Activated CD8-positive, alpha-beta memory T cell treated with anti-CD3 and anti-CD28 coated beads, Interleukin-2, amount 50 U/mL, for 4 hours (primary cell): ENCODE measurements at places on chromosomes 13 and 19.
A peak's percentile ranks its signal among the peaks of the same experiment; 100 is the strongest.

DNA sequence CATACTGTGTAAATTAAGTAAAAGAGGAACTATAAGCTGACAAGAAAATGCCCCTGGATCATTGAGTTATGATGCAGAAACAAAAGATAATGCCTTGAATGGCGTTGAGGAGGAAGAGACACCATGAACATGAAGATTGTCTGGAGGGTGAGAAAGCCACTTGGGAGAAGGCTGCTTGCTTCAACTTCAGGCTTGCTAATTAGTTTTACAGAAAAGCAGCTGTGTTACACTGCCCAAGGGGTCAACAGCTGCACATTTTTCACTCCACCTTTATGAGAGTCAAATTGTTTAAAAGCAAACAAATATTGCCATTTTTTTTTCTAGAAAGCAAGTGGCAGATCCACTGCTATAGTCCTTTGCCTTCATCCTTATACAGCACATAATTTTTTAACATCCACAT lies 35.5 kb upstream of the KLF12 start:
- no peak for DNase-seq

DNA sequence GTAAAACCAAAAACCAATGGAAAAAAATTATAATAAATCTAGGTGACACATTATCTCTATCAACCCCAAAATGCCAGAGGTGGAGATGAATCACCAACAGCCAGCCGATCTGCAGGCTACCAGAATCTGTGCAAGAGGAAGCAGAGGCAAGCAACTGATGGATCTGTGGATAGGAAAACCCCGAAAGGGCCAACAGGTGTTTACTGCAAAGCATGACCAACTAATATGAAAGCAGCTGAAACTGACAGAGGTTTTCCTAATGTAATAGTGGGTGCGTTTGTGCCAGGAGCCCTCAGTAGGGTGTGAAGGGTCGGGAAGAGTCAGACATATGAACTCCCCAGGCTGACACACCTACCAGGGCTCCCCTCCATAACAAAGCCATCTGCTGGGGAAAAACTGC lies 554.6 kb downstream of the RFC3 start:
- DNase-seq = no peak

- no peak for DNase-seq
Observed at GRCh38 chr19:51702825-51703574, 9.9 kb downstream of the SPACA6 start.

DNA sequence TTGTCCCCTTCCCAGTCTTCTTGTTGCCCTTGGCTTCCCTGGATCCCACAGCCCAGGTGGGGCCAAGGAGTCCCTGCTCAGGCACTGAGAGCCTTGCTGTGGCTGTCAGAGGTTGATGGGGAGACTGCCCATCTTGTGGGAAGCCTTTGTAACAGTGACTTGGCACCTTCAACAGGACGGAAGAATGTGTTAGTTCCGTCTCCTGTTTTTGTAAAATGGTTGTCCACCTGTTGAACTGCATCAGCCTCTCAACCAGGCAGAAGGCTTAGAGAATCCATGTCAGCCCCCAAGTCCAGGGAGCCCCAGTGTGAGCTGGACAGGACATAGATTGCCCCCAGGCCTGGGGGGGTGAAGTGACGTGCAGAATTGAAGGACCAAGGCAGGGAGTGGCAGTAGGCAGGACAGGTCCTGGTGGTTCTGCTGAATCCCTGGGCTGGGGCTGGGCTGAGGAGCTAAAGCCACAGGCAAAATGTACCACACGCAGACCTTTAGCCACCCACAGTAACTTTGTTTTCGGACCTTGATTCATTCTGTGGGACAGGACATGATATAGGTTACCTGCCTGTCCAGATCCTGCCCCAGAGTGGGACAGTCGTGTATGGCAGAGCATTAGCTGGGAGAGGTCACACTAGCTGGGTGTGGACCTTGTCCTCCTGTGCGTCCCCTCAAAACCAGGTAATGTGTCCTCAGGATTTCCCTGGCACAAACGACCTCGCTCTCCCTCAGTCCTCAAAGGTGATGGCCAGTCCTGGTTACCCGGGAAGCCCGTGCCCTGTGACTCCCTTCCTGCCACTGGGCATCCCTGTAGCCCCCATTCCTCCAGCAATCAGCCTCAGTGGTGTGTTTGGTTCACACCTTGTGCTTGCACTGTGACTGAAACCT lies 47.0 kb downstream of the GATAD2A start:
- DNase-seq = no peak

DNA sequence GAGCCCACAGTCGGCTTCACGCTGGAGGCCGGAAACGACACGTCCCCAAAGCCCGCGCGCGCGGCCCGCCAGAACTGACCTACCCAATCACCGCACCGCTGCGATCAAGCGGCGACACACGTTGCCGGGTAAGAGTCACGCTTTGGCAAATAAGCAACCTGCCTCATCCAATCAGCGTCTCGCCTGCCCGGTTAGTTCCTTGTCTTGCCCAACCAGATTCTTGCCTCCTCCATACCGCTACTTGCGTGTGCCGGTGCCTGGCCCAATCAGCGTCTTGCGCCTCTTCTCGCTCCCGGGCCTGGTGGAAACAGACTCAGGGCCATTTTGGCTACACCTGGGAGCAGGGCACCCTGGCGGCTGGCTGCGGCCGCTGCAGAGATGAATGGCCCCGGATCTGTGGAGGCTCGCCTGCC lies 11.6 kb upstream of the ZNF544 start:
- DNase-seq = no peak

DNA sequence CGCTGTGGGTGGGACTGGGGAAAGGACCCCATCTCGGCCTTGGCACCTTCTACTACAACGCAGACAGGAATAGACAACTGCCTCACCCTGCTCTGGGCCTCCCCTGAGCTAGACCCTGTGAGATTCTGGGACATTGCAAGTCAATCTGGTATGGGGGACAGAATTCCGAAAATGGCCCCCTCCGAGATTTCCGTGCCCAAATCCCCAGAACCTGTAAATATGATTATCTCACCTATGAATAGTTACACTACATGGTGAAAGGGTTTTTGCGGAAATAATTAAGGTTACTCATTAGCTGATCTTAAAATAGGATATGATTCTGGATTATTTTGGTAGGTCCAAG lies 618 bp upstream of the ZBTB45 start:
- DNase-seq = no peak

- DNase-seq = no peak
Observed at GRCh38 chr19:4103080-4103433, 20.9 kb downstream of the MAP2K2 start.

DNA sequence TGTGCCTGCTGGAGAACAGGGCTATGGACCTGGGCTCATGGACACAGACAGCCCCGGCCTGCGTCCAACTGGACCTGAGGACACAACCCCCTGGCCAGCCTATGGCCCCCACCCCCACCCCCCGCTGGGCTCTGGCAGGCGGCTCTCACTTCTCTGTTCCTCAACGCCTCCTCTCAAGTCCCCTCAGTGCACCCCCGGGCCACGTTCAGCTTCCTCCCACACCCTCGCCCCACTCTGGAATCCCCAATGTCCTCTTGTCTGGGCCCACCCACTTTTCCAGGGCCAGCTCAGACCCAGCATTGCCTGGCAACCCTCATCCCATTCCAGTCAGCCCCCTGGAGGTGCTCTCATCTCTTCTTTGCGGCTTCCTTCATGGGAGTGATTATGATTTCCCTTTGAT lies 130.2 kb upstream of the SPACA7 start:
- no peak for DNase-seq

GRCh38 chr19:12411893-12412292 lies 10.8 kb upstream of the ZNF799 start:
- no peak for DNase-seq

- no peak for DNase-seq
Observed at GRCh38 chr13:110044551-110045111, 258.2 kb upstream of the IRS2 start.

DNA sequence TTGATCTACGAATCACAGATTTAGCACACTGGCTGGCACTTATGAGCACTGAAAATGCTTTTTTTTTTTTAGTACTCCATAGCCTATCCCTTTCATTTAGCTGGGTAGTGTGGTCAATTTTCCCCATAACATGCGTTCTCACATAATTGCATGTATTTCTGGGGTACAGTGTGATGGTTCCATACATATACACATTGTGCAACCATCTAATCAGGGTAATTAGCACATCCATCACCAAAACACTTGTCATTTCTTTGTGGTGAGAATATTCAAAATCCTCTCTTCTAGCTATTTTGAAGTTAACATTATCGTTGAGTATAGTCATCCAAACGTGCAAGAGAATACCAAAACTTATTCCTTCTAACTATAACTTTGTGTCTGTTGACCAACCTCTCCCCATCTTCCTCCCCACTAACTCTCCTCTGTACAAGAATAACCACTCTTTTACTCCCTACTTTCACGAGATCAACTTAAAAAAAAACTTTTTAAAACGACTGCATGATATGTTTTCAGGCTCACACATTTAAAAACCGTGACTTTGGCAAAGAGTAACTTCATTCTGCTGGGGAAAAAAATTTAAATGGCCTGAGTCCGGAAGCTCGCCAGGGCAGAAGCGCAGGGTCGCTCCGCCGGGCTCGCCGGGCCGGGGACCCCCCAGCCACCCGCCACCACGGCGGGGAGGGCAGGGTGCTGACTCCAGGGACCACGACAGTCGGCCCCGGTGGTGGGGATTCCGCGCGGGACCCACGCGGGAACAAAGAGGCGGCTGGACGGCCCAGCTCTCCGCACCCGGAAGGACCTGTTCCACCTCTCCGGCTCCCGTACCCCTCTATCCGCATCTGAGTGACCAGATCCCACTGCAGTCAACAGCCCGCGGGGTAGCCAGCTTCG lies 868 bp upstream of the UBAC2 start:
- DNase-seq = no peak

GRCh38 chr19:48807590-48808308 lies 3.1 kb downstream of the BCAT2 start:
- DNase-seq = no peak

GRCh38 chr19:10270180-10270615 lies 722 bp upstream of the ICAM1 start:
- DNase-seq = peak; percentile 63

DNA sequence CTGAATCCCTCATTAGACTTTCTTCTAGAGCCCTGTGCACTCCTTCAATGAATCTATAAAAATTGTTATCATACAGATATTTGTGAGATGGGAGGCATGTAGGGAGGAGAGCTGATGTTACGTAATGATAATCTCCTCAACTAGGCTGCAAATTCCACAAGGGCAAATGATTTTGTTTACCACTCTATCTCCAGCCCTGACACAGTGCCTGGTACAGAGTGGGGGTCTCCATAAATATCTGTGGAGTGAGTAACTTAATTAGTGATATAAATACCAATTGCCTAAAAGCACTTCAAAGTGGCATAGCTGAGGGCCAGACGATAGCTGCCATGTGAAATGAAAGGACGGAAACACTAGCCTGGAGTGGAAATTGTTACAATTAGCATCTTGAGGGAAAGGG lies 54.2 kb downstream of the SERTM1 start:
- no peak for DNase-seq

DNA sequence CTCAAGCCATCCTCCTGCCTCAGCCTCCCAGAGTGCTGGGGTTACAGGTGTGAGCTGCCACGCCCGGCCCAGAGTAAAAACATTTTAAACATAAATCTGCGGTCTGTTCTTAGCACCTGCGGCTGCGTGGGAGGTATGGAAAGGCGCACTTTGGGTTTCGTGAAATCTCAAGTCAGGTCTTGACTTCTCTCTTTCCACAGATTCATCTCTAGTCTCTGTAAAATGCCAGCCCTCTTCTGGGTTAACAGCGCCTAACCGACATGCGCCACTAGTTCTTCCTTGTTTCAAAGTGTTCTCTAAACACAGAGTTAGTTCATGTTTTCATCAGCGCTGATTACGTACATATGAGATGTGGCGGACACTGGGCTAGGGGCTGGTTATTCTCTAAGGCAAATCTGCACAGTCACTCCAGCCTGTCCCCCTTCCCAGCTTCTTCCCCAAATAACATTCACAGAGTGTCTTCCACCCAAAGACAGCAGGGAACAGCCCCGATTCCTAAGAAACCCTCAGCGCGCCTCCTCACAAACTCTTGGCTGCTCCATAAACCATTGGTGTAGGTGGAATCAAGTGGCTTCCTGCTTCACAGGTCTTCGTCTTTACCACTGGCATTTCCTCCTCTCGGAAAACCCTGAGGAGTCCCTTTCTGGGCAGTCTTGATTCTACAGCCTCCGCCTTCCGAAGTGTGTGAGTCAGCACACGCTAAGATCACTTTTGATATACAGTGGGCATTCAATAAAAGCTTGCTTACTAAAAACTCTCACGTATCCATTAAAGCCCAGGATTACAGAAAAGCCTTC lies 1.4 kb downstream of the PARP4 start:
- DNase-seq = peak; percentile 62

GRCh38 chr19:10279737-10280442 lies 6.9 kb upstream of the ICAM4 start:
- DNase-seq = no peak

GRCh38 chr19:47057328-47057727 lies 8.9 kb upstream of the TMEM160 start:
- DNase-seq = no peak

DNA sequence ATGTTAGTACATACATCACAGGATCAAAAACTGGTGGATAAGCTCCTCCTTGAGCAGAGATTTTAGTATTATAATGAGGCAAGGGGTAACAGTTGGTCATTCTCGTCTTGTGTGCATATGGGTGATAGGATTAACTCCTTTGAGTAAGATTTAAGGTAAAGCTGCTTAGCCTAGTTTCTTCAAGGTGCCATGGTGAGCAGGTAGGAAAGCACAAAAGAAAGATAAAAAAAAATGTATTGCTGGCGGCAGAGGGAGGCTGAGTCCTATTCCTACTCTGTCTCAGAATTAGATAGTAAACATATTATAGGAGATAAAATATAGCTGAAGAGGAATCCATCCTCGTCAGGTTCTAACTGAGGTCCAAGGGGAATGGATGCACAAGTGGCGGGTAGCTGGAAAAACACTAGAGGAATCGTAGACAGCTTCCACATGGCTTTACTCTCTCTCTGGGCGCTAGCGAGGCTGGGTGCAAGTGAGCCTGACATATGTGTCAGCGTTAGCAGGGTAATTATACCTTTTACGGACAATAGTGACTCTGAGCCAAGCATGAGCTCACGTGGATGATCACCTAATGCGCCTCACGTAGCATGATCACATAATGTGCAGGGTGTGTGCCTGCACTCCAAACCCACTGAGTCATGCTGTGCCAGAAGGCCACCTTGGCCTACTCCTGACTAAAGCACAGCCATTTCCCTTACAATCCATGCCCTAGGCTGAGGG lies 734.3 kb upstream of the MIR17HG start:
- DNase-seq = no peak

GRCh38 chr19:52809801-52810200 lies 11.6 kb downstream of the ZNF28 start:
- DNase-seq = no peak

GRCh38 chr13:92054389-92054788 lies 656.0 kb downstream of the GPC5 start:
- no peak for DNase-seq

- DNase-seq = no peak
Observed at GRCh38 chr19:2032296-2032941, 16.9 kb upstream of the BTBD2 start.

DNA sequence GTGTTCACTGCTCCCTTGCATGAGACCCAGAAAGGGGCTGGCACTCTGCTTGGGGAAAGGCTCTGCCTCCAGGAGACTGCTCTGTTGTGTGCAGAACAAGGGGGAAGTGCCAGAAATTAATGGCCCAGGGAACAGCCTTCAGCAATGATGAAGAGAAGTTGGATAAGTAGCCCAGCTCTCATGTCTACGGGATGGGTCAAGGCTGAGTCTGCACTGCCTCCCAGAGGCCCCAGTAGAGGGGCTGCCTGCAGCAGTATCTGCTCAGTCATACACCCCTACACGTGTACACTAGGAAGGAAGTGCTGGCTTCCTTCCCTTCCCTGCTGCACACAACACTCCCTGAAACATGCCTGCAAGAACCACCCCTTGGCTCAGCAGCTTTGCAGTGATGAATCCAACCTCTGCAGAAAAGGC lies 54.6 kb upstream of the URI1 start:
- no peak for DNase-seq

GRCh38 chr19:2362970-2363300 lies 2.9 kb downstream of the TMPRSS9 start:
- DNase-seq = no peak
